Fibroblast of skin of abdomen (primary cell): ENCODE measurements at places on chromosomes 5 and 9.
A peak's percentile ranks its signal among the peaks of the same experiment; 100 is the strongest.

- no peak for DNase-seq
These were observed 212.2 kb upstream of the MVB12B start for GRCh38 chr9:126114409-126114760.

DNA sequence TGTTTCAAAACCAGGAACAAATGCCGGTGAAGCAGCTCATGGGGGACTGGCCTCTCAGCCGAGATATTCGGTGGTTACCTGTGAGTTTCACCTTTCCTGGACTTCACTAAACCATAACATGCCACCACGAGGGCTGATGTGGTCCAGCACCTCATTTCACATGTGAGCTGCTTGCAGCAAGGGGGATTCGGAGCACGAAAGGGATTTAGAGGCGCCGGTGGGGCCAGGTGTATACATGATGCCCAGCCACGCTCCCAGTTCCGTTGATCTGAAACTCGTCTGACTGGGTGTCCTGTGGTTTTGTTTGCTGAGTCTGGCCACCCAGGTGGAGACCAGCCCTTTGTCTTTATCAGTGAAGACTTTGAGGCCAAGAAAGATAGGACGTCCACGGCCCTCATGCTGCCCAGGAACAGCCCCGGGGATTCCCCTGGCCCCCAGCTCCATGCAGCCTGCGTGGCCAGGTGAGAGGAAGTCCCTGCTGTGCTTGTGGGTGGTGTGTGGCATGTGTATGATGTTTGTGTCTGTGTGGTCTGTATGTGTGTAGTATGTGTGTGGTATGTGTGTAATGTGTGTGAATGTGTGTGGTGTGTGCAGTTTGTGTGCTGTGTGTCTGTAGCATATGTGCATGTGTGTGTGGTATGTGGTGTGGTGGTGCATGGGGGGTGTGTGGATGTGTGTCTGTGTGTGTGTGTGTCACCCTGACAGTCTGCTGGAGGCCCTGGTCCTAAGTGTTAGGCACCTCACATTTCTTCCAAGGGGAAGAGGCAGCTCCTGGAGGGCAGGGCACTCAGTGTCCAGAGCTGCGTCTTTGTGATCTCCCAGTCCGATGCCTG is 23.4 kb downstream of the PHF2 start:
- DNase-seq, result no peak

DNA sequence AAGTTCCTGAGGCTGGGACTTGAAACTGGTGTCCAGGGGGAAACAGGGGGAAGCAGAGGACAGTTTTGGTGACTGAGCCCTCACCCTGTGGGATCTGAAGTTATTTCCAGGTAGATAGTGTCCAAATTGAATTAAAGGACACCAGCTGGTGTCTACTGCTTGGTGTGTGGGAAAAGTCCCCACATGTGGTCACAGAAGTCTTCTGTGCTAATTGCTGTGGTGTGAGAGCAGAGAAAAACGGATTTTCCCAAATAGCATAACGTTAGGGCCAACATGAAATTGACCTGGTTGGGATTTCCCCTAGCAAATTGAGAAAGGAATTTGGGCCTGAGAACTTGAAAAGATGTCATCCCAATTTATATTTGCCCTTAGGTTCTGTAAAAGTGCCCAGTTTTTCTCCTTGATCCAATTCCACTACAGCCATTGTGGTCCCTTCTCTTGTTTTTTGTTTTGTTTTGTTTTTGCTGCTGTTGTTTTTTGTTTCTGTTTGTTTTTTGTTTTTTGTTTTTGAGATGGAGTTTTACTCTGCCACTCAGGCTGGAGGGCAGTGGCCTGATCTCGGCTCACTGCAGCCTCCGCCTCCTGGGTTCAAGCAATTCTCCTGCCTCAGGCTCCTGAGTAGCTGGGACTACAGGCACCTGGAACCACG is 5.6 kb upstream of the STARD4 start:
- no peak for DNase-seq

DNA sequence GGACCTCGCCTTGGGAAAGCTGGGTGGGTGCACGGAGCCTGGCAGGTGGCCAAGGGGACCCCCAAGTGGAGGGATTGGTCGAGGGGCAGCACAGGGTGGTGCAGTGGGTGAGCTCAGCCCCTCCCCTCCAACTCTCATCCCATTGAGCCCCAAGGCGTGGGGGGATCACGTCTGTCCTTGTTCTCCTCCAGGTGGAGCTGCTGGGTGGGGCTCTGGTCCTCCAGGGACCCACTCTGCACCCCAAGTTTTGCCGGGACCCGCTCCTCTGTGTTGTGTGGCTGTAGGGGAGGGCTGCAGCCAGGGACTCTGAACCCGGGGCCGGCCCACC is 3.6 kb upstream of the FUT7 start:
- no peak for DNase-seq

- DNase-seq, result no peak
These were observed 42.0 kb downstream of the THBS4 start for GRCh38 chr5:80077051-80077714.

GRCh38 chr9:121261107-121261460 is 6.9 kb upstream of the GSN start:
- no peak for DNase-seq

- peak; percentile 39 for DNase-seq
These were observed 691.7 kb upstream of the SEMA6A start for GRCh38 chr5:117266280-117266679.

DNA sequence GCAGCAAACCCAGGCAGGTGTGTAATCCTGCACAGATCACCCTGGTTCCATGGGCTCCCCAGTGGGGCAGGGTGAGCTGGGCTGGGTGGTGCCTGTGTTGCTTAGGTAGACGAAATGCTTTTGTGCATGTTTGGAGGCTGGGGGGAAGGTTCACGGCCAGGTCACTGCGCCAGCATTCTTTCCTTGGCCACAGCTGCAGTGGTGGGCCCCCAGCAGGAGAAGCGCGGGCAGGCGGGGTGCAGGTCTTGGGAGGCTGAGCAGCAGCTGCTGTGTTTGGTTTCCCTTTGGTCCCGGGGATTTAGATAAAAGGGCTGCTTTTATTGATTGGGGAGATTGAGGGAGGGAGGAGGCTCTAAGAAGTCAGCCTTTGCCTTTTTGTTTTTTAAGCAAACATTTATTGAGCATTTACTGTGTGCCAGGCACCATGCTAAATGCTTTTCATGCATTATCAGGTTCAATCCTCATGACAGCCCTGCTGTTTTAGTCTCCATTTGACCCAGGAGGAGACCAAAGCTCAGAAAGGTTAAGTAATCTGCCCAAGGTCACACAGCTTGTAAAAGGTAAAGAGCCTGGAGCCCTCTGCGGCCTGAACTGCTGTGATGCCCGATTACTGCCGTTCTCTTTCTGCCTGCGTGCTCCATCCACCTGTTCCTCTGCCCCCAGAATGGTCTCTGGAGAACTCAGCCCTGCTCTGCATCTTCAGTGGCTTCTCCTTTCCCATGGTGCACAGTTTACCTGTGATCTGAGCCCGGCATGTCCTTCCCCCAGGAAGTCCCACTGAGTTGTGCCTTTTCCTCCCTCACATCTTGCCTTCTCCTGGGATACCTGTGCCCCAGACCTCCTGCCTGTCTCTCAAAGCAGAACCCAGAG is 94.4 kb downstream of the MACROH2A1 start:
- DNase-seq, result peak; percentile 48

- no peak for DNase-seq
These were observed 71.8 kb downstream of the SMARCA2 start for GRCh38 chr9:2086971-2087370.

GRCh38 chr9:123642291-123643278 is 286.6 kb downstream of the CRB2 start:
- DNase-seq, result no peak

- peak; percentile 14 for DNase-seq
These were observed 147.8 kb downstream of the OXCT1 start for GRCh38 chr5:41722359-41722950.

- peak; percentile 57 for DNase-seq
These were observed 55.6 kb downstream of the ARHGEF37 start for GRCh38 chr5:149636861-149637246.

- peak; percentile 48 for DNase-seq
These were observed 92.7 kb downstream of the DAB2IP start for GRCh38 chr9:121744002-121744686.

- no peak for DNase-seq
These were observed 205.4 kb upstream of the ITGA1 start for GRCh38 chr5:52582313-52582712.

- no peak for DNase-seq
These were observed 410.9 kb downstream of the BNC2 start for GRCh38 chr9:16459421-16460148.

DNA sequence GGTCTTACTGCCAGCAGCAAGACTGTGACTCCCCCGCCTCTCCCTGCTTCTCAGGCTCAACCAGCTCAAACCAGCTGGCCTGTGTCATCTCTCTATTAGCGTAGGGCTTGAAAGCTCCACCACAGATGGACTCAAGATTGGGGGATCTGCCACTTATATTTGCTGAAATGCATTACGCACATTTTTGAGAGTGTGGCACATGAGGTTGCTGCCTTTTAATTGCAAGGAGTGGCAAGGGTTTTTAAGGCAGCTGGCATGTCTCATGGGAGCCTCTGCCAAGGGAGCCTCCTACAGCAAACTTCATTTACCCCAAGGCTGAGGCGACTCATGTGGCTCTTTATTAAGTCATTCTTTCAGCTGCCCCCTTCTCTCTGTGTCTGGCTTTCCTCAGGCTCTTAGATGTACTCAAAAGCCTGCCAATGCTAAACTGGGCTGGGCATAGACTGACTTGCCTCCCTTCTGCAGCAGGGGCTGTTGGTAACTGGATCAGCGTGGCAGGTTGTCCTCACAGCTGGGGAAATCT is 219.3 kb downstream of the SMARCA2 start:
- no peak for DNase-seq

DNA sequence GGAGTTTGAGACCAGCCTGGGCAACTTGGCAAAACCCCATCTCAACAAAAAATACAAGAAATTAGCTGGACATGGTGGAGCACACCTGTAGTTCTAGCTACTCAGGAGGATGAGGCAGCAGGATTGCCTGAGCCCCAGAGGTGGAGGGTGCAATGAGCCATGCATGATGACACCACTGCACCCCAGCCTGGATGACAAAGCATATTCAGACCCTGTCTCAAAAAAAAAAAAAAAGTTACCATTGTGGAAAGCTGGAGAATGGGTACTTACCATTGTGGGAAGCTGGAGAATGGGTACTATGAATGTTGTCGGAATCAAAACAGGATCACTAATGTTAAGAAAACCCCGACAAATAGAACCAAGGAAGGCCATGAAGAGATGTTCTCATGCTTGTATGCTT is 25.7 kb downstream of the HINT1 start:
- DNase-seq, result no peak

DNA sequence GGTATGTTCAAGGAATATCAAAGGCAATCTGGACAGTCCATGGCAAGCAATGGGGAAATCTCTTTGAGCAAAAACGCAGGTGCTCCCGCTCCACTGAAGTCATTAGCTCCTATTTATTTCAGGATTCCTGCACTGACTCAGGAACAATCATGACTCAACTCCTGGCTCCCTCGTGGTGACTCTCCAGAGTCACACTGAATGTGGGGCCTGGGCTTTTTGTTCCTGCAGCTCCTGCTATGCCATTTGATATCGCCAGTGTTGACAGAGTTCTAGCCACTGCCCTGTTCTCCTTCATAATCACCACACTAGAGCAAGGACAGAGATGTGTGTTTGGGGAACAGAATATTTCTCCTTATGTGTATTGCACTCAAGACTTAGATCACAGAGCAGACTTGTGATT is 187.2 kb upstream of the ZNF462 start:
- no peak for DNase-seq

- DNase-seq, result no peak
These were observed 326.4 kb upstream of the KLF4 start for GRCh38 chr9:107815782-107816560.

GRCh38 chr9:73667749-73668148 is 516.1 kb downstream of the ANXA1 start:
- no peak for DNase-seq

GRCh38 chr9:124755061-124755460 is 16.1 kb downstream of the NR6A1 start:
- no peak for DNase-seq

- no peak for DNase-seq
These were observed 465.4 kb downstream of the RASEF start for GRCh38 chr9:82597241-82598203.

- DNase-seq, result peak; percentile 64
These were observed 1.1 kb upstream of the ORM1 start for GRCh38 chr9:114321759-114322158.

DNA sequence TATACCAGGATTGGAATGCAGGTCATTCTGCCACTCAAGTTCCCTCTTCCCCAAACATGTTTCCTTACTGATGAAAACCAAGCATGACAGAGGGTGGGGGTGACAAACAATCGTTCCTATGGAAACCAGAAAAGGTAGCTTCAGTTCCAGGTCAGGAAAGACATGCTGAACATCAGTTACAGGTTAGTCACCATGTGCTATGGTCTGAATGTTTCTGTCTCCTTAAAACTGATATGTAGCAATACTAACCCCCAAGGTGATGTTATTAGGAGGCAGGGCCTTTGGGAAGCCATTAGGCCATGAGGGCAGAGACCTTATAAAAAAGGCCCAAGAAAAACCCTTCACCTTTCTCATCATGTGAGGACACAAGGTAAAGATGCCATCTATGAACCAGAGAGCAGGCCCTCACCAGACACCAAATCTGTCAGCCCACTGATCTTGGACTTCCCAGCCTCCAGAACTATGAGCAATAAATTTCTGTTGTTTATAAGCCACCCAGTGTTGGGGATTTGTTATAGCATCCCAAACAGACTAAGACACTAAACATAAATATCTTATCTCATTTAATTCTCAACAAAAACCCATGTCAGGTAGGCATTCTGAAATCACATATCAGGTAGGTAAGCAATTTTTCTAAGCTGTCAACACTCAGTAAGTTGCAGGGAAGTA is 15.7 kb upstream of the SH3RF2 start:
- no peak for DNase-seq

- no peak for DNase-seq
These were observed 75.2 kb upstream of the CTSL start for GRCh38 chr9:87650611-87651295.

GRCh38 chr9:115071176-115071575 is 46.8 kb downstream of the TNC start:
- DNase-seq, result peak; percentile 27

GRCh38 chr9:136566901-136567300 is 21.1 kb upstream of the NOTCH1 start:
- no peak for DNase-seq

- no peak for DNase-seq
These were observed 317.1 kb downstream of the KCTD16 start for GRCh38 chr5:144487761-144488160.

GRCh38 chr9:95506428-95506677 is 10.4 kb downstream of the PTCH1 start:
- peak; percentile 43 for DNase-seq

- no peak for DNase-seq
These were observed 64.0 kb upstream of the RANBP6 start for GRCh38 chr9:6079386-6079785.

GRCh38 chr9:32427111-32427873 is 42.8 kb downstream of the ACO1 start:
- DNase-seq, result no peak

DNA sequence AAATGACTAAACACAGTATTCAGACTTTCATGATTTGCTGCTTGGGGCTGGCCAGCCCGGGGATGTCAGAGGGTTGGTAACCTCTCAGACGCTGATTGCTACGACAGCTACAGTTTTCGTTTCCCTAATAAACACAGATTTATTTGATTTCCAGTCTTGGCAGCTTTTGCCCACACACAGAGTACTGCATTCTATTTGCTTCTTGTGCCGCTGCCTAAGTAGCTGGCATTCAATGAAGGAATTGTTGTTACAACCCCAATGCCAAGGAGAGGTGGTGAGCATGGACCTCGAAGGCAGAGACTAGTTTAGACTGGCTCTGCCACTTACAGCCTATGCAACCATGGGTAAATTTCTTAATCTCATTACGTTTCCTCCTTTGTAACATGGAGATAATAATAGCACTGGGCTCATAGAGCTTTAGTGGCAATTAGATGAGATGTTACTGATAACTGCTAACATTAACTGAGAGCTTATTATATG is 247.1 kb upstream of the PANK3 start:
- DNase-seq, result no peak

- DNase-seq, result no peak
These were observed 279.9 kb downstream of the ENC1 start for GRCh38 chr5:74360535-74361210.
